Activated CD4-positive, alpha-beta T cell treated with anti-CD3 and anti-CD28 coated beads, Interleukin-2, amount 10 ng/mL, durations not matched to agents 7 days and 5 days (primary cell): ENCODE measurements at places on chromosomes 4 and X. TPM values are rescaled to one million over a fixed set of nuclear protein-coding genes. Genes with fewer than 3 reads are reported as not detected.
A peak's percentile ranks its signal among the peaks of the same experiment; 100 is the strongest.

GRCh38 chrX:132956421-132957210 lies 1.8 kb downstream of the HS6ST2 start:
- H3K27ac ChIP-seq: no peak overlapping the region
- no peak for DNase-seq
- H3K36me3 ChIP-seq: no peaks in the 10 kb centered on the region
- peaks cover 40% of the 10 kb centered on the region for H3K27me3 ChIP-seq
- H3K4me3 ChIP-seq: peak overlapping the region; percentile 54

EGF gene
- total RNA-seq: not detected

GRCh38 chr4:40546506-40546905 lies 83.2 kb downstream of the RBM47 start:
- no peaks in the 10 kb centered on the region for H3K27me3 ChIP-seq
- no peak overlapping the region for H3K4me3 ChIP-seq
- H3K36me3 ChIP-seq: no peaks in the 10 kb centered on the region
- DNase-seq: no peak
- peaks cover 21% of the 10 kb centered on the region for H3K4me1 ChIP-seq
- no peak overlapping the region for H3K27ac ChIP-seq

GRCh38 chrX:119507206-119507605 lies 39.0 kb downstream of the SLC25A5 start:
- no peaks in the 10 kb centered on the region for H3K27me3 ChIP-seq
- H3K4me3 ChIP-seq: no peak overlapping the region
- H3K27ac ChIP-seq: no peak overlapping the region
- DNase-seq: no peak
- H3K4me1 ChIP-seq: peaks cover 8% of the 10 kb centered on the region

BEX1 gene
- not detected for total RNA-seq

- H3K27me3 ChIP-seq: no peaks in the 10 kb centered on the region
- no peak overlapping the region for H3K4me3 ChIP-seq
- H3K36me3 ChIP-seq: no peaks in the 10 kb centered on the region
Observed at GRCh38 chr4:15717657-15718416, 15.0 kb downstream of the BST1 start.

DNA sequence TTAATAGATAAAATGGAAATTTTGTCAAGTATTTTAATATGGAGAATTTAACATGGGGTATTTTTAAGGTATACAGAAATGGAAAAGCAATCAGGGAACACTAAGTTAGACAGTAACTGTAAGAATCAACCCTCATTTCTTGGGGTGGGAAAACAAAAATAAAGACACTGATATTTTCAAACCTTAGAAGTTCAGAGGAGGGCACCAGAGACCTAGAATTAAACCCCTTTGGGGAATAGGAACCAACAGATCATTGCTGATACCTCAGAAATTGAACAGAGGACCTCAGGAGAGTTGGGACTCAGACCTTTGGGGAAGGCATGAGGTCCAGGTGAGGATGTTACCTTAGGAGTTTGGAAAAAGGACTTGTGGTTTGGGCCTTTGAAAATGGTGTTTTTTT lies 435.6 kb downstream of the TMA16 start:
- no peak overlapping the region for H3K4me3 ChIP-seq
- H3K27me3 ChIP-seq: no peaks in the 10 kb centered on the region
- no peaks in the 10 kb centered on the region for H3K4me1 ChIP-seq
- peak overlapping the region; percentile 25 for H3K27ac ChIP-seq
- no peak for DNase-seq

DNA sequence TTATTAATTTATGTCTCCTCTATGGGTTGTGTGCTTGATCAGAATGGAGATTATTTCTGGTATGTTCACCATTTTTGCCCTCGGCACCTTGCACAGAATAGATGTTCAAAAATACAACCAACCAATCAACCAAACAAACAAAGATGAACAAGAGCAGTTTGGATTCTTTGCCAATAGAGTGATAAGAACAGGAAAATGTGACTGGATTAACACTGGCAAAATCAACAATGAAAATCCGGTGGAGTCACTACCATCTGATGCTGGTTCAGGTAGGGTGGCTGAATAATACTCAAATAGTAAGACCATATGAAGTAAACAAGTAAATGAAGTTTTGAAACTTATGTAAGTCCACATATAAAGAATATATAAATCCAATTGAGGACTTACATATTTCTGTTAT lies 685.0 kb upstream of the EPHA5 start:
- H3K36me3 ChIP-seq: no peaks in the 10 kb centered on the region
- no peaks in the 10 kb centered on the region for H3K27me3 ChIP-seq
- no peak for DNase-seq
- H3K4me3 ChIP-seq: no peak overlapping the region
- no peaks in the 10 kb centered on the region for H3K4me1 ChIP-seq

GRCh38 chrX:105313596-105313995 lies 93.1 kb upstream of the TEX13A start:
- no peak overlapping the region for H3K4me3 ChIP-seq
- H3K27ac ChIP-seq: no peak overlapping the region
- H3K36me3 ChIP-seq: no peaks in the 10 kb centered on the region
- no peaks in the 10 kb centered on the region for H3K4me1 ChIP-seq

DNA sequence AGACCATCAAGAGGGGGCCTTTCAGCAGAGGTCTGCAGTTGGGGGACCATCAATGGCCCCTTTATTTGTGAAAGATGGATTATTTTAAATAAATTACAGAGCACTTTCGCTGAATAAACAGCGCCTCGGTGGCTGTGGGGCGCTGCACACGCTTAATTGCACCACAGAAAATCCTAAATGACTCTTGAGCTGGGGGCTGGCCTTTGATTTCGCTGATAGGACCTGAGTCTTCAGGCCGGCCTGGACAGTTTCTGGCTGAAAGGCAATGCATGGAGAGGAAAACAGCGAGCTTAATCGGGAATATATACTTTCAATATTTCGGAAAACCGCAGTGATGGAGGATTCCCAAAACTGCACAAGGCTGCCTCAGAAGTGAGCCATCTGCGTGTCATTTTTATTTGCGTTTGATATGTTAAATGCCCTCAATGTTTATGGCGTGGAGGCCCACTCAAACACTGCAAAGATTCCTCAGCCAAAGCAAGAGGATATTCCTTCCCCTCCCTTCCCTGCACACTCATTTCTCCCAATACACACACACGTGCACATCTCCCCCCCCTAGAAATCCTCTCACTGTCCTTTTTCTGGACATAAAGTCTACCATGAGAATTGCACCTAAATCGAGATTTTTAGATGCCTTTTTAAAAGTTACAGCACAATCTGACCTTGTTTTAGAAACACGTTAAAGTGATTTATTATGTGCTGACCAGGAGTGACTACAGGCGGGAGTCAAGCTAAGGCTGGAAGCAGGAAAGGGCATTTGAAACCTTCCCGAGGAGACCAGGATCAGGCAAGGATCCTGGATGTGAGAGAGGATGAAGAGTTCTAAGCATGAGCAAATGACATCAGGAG lies 340.7 kb downstream of the RAB28 start:
- no peaks in the 10 kb centered on the region for H3K4me1 ChIP-seq
- no peaks in the 10 kb centered on the region for H3K27me3 ChIP-seq

DNA sequence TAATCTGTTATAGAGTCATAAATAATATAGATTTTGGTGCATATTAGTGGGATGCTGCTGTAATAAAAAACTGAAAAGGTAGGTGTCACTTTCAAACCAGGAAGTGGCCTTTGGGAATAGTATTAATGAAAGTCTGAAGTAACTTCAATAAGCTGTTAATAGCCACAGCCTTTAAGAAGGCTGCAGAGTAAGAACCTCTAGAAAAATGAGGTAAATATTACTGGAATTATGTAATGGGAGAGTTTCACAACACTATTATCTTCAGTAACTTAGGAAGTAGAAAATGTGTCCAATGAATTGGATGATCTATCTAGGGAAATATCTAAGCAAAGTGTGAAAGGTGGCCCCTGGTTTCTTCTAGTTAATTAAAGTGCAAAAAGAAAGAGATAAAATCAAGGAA lies 104.7 kb downstream of the NCAPG start:
- H3K36me3 ChIP-seq: no peaks in the 10 kb centered on the region
- H3K4me1 ChIP-seq: no peaks in the 10 kb centered on the region
- H3K4me3 ChIP-seq: no peak overlapping the region
- H3K27me3 ChIP-seq: no peaks in the 10 kb centered on the region
- DNase-seq: no peak

BMX gene
- total RNA-seq: not detected

PPEF1 gene
- total RNA-seq: not detected

- no peaks in the 10 kb centered on the region for H3K27me3 ChIP-seq
- H3K4me1 ChIP-seq: no peaks in the 10 kb centered on the region
- no peak overlapping the region for H3K4me3 ChIP-seq
Observed at GRCh38 chr4:14130551-14130950, 503.0 kb upstream of the BOD1L1 start.

DNA sequence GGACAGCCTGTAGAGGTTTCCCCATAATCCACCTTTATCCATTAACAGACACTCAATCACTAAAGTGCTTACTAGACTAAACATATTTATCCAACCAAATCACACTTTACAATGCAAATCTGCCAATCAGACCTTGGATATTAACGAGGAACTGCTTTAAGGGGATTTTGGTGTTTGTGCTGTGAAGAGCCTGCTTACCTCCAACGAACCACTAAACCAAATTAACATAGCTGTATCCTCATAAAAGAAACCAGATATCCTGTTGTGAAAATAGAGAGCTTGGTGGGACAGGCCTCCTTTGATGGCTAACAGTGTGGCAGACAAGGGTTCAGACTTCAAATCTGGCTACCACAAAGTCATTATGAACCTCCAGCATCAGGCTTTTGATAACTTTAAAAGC lies 252.6 kb upstream of the HAND2 start:
- H3K27me3 ChIP-seq: no peaks in the 10 kb centered on the region
- H3K36me3 ChIP-seq: no peaks in the 10 kb centered on the region
- H3K4me1 ChIP-seq: no peaks in the 10 kb centered on the region
- no peak overlapping the region for H3K27ac ChIP-seq

DNA sequence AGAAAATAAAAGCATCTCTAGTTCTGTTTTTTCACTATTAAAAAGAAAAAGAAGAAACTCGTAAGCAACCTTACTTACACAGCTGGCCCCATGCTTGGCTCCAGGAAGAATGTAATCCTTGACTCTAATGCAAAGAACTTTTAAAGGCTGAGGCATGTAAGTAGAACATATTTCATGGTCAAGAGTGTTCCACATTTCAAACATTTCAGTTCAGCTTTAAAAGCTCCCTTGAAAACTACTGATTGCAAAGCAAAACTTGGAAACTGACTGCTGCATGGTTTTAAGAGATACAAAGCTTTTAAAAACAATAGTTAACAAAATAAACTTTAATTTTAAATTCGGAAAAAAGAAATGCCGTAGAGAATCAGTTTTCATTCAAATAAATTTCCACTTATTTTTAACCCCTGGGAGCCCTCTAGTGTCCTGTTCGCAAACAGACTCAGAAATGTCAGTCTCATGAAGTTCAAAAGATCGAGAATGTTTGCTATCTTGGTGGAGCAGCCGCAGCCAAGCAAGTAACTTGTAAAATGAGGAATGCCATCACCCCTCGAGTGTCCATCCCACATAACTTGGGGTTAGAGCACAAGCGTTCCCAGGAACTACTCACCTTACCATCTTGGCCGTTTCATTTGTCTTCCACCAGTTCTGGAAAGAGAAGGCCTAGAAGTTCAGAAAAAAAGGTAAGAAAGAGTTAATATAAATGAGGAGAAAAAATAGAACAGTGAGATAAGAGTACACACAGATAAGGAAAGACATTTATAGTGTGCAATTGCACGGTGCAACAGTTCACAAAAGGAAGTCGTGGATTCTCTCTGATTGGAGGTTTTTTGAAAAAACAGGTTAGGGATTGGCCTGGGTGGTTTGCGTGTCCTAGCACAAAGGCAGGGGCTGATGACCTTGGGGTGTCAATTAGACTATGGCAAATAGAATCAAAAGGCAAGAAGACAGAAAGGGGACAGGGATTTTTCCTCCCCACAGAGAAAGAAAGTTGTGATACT lies at the start of gene GASK1B:
Gene GASK1B (minus strand): TSS at position 765 of the 998 bp plus-strand sequence. CDS start 1,650 bp downstream, outside the sequence.
- no peak within 1 kb of the TSS for H3K4me3 ChIP-seq
- DNase-seq: peak; percentile 11
- H3K36me3 ChIP-seq: no peaks in the 10 kb centered on the region
- H3K4me1 ChIP-seq: no peaks in the 10 kb centered on the region

DNA sequence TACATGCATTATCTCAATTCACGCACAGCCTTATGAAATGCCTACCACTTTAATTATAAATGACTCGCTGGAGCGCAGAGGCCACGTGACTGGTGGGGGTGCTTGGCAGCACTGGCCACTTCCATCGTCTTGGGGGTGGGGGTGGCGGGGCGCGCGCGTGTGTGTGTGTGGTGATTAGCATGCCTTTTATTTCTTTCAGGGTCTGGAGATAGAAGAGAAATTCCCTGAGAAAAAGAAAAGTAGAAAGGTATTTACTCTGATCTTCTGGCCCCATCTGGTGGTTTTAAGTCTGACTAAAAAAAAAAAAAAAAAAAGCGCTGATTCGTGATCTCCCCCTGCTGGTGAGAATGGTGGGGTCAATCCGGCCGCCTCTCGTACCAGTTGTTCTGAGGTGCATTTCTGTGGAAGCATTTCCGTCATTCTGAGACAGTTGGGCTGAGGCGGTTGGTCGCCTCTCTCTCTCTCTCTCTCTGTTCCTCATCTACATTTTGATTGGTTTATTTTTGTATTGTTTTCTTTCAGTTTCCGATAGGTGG lies at the start of gene CCNB3:
Gene CCNB3 (plus strand): TSS at position 402 of the 536 bp plus-strand sequence. CDS start 80,399 bp downstream, outside the sequence.
- DNase-seq: peak; percentile 73
- peak within 1 kb of the TSS; percentile 90 for H3K27ac ChIP-seq
- H3K27me3 ChIP-seq: no peaks in the 10 kb centered on the region

DNA sequence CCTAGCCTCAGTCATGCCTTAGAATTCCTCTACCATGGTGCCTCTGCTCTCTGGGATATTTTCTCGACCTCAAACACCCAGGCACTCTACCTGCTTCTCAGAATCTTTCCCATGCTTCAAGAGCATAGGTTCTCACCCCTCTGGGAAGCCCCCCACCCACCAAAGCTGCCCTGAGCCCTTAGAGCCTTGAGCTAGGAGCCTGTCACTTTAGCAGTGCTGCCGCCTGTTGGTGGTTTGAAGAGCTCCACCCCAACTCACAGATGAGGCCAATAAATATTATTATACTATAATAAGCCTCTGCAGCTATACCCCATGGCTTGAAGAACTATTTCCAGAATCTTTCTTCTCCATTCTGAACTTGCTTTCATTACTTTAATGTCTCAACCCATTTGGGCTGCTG lies 109.7 kb downstream of the RTL5 start:
- H3K36me3 ChIP-seq: no peaks in the 10 kb centered on the region
- H3K4me1 ChIP-seq: peaks cover 16% of the 10 kb centered on the region
- H3K4me3 ChIP-seq: no peak overlapping the region
- no peak overlapping the region for H3K27ac ChIP-seq
- H3K27me3 ChIP-seq: peaks cover 33% of the 10 kb centered on the region

SPANXC gene
- total RNA-seq: not detected

DNA sequence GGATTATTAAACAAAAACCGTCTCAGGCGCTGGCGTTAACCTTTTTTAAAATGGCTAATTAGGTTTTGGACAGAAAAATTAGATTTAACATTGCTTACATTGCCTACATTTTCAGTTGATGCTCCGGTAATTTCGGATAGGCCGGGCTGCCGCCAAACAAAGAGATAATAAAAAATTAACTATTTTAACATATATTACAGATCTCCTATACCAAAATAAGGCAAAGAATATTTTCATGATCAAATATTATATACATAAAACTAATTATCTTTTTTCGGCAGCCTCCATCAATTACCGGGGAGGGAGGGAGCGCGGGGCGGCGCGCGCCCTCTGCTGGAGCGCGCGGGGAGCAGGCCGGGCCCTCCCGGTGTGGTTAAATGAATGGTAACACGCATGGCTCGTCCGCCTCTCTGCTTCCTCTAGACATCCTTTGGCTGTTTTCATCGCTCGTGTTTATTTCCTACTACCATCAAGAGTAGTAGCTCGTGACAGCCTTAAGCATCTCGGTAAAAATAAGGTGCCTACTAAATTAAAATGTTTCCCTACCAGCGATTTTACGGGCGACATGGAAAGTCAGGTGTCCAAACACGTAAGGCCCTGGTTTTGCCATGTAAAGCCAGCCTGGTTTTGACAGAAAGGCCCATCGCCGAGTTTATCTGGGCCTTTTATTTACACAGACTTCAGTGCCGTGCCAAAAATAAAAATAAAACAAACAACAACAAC lies 52.4 kb upstream of the TMEM33 start:
- H3K36me3 ChIP-seq: peaks cover 2% of the 10 kb centered on the region
- peak; percentile 56 for DNase-seq
